Endodermal cell (in vitro differentiated cells): ENCODE measurements at places on chromosomes 3 and 15. TPM values are rescaled to one million over a fixed set of nuclear protein-coding genes. Genes with fewer than 3 reads are reported as not detected.

The TMCO5A gene
- total RNA-seq: not detected in 2 replicates

The NCBP2 gene
- total RNA-seq: 81.5 to 97.3 TPM (median 96.4 TPM) in 3 replicates

The WWTR1 gene
- 17.3 and 18.6 TPM in 2 replicates for total RNA-seq

The SI gene
- not detected in 2 replicates for total RNA-seq

The LSAMP gene
- 4.4 and 6.4 TPM in 2 replicates for total RNA-seq

The CDC25A gene
- 14.0 to 50.9 TPM (median 48.9 TPM) in 3 replicates for total RNA-seq

The ISLR gene
- 0.23 TPM in 1 of 3 replicates, not detected in the others for total RNA-seq

The ROPN1B gene
- not detected in 2 replicates for total RNA-seq

The ENTPD3 gene
- total RNA-seq: 0.22 to 0.29 TPM in 2 of 3 replicates, not detected in the other

The ADAMTS7 gene
- total RNA-seq: 42.5 to 71.0 TPM (median 67.1 TPM) in 3 replicates

The ZNF662 gene
- 1.3 and 1.8 TPM in 2 replicates for total RNA-seq

- no peak for DNase-seq
These were observed 94.3 kb downstream of the XRN1 start for GRCh38 chr3:142353571-142353970.

DNA sequence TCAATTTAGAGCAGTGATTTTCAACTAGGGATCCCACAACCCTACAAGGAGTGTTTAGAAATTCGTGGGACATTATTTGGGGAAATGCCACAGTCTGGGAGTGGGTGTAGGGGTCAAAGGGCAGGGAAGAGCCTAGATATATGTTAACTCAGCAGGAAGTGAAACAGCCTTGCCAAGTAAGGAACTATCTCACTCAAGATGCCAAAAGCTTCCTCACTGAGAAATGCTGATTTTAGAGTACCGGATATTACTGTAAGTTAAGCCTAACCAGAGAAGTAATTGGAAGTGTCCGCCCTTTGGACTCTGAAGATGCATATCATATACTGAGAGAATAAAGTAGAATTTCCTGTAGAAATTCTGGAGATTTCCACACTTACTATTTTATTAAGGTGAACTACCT, 158.6 kb downstream of the BBX start:
- DNase-seq: no peak

DNA sequence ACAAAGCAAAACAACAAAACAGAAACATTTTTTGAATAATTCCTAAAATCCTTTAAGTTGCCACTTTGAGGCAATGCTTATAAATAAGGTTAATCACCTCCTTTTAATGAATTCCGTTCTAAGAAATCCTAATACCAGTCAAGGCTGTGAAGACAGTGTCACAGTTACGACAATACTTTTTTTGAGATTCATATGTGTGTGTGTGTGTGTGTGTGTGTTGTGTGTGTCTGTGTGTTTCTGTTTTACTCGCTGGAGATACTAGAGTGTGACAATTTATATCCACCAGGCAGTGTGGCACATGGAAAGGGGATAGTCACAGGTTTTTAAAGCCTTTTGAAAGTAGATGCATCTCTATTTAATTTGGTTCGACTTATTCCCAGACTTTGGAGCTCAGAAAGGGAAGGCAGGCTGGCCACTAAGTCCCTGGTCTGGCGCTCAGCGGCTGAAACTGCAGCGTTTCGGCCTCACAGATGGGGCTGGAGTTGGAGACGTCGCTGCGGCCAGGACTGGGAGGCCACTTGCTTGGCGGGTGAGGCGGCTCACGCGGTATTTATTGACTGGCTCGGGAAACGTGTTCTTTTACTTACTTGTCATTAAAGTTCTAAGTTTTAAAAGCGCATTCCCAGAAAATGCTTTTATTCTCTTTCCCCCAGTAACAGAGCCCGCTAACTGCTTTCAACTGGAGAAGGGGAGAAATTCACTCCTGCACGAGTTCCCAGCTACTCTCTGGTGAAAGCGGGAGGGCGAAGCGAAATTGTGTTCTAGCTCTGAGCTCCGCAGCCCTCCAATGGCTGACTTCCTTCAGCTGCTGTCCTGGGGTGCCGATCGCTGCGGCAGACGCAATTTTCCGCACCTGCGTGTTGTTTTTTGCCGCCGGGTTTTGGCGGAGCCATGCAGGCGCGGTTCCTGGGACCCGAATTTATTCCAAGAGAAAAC, 13.7 kb downstream of the ZIC1 start:
- DNase-seq: peak; percentile 84

GRCh38 chr15:70793694-70794093, 30.3 kb upstream of the UACA start:
- no peak for DNase-seq

DNA sequence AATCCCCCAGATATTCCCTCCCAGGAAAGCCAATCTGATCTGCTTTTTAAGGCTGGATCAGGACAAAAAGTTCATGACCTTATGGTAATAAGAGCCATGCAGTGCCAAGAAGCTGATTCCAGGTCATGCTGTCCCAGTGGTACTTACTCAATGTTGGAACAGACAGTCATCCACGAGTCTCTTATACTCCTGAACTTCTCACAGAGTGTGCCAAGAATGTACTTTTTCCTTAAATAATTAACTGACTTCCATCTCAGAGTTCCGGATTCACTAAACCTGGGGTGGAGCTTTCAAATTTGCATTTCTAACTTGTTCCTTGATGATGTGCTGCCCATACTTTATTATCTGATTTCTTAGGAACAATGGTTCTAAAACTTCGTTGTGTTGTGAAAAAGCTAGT, 3.4 kb upstream of the P3H2 start:
- no peak for DNase-seq

GRCh38 chr3:47533996-47534454, 20.5 kb upstream of the ELP6 start:
- DNase-seq: no peak

GRCh38 chr3:71786551-71786950, 1.6 kb upstream of the PROK2 start:
- DNase-seq: no peak

GRCh38 chr15:69145694-69146492, 14.5 kb upstream of the GLCE start:
- no peak for DNase-seq

DNA sequence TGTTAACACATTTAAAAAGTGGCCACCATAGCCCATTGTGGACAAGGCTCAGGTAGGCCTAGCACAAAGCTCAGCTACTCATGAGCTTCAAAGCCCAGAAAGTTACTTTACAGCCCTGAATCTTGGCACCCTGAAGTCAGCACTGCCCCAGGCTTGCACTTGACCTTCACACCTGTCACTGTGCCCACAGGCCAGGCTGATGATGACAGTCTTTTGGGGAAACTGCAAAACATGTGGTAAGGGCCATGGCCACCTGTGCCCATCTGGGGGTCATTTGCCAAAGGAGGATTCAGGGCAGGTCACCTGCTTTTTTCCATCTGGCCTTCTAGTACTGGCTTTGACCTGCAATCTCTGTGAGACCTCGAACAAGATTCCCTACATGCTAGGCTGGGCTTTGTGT, 11.0 kb downstream of the CHDH start:
- no peak for DNase-seq

GRCh38 chr3:151093148-151093547, 7.7 kb downstream of the MED12L start:
- DNase-seq: peak; percentile 17

DNA sequence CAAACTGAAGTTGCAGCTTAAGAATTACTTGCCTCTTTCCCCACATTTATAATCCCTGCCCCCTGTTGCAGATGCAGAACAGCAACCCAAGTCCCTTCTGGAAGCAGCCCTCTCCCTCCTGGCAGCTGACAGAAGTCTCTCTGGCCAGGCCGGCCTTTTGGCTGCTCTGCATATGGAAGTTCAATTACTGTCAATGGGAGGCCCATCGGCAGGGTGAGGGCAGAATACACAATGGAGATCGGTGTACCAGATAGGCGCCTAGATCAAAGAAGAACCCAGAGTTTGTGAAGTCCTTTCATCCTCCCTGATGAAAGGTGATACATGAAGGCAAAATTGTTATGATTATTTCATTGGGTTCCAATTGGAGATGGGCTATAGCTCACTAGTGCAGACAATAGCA, 327.9 kb upstream of the CTNNB1 start:
- DNase-seq: peak; percentile 83

GRCh38 chr3:125062904-125063618, 7.3 kb upstream of the HEG1 start:
- peak; percentile 58 for DNase-seq

DNA sequence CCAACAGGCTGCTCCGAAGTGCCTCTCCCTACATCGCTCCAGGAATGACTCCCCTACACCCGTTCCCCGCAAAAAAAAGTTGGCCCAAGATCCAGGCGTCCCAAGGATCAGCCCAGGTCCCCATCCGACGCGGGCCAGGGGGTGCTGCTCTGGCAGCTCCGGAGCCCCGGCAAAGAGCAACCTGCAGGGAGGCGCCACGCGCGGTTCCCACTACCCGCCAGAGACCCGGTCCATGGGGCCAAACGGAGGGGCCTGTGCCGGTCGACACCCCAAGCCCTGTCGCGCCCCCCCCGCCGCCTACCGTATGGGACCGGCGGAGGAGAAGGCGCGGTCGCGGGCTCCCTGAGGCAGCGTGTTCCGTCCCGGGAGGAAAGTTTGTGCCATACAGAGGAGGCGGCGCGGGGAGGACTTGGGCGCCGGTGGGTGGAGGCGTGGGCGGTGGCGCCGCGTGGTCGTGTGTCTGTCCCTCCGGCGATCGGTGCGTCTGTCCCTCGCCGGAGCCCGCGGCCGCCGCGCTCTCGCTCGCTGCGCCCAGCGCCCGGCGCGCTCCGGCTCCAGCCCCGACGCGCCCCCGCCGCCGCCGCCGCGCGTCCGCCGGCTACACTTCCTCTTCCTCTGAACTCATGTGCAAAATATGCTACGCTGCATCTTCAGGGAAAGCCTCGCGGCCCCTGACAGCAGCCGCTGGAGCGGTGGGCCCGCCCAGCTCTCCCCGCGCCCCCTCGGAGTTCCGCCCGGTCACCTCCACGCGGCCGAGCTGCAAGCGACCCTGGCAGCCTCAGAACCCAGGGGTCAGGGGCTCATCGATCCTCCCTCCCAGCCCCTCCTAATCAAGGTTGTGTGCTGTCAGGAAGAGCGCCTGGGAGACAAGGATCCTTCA, at the start of gene RFTN1:
TSS of gene RFTN1 (minus strand) at position 559 of the 880 bp plus-strand sequence. CDS start 19,830 bp downstream, outside the sequence.
- DNase-seq: peak; percentile 77

- no peak for DNase-seq
These were observed 801.5 kb upstream of the EPHA6 start for GRCh38 chr3:96012939-96013338.

DNA sequence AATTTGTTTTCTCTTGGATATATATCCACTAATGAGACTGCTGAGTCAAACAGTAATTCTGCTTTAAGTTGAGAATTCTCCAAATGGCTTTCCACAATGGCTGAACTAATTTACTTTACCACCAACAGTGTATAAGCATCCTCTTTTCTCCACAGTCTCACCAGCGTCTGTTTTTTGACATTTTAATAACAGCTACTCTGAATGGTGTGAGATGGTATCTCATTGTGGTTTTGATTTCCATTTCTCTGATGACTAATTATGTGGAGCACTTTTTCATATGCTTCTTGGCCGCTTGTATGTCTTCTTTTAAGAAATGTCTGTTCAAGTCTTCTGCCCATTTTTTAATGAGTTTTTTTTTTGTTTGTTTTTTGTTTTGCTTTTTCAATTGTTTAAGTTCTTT, 206.2 kb downstream of the CTNNB1 start:
- no peak for DNase-seq

GRCh38 chr15:56371495-56372147, 6.4 kb downstream of the TEX9 start:
- DNase-seq: no peak

- DNase-seq: peak; percentile 78
These were observed 536 bp downstream of the ATP10A start for GRCh38 chr15:25862472-25863110.

DNA sequence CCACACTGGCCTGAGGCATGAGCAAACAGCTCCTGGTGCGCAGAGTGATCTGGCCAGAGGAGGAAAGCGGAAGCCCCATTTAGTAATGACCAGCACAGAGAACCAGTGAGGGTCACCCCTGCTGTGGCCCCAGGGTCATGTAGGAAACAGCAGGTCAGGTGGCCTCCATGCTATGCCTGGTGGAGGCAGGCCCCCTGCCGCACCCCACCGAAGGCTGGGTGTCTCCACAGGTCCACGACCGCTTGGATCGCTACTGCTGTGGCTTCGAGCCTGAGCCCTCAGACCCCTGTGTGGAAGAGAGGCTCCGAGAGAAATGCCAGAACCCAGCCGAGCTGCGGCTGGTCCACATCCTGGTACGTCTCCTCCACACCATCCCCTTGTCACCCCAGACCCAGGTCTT, 52.6 kb downstream of the POMGNT2 start:
- peak; percentile 34 for DNase-seq

DNA sequence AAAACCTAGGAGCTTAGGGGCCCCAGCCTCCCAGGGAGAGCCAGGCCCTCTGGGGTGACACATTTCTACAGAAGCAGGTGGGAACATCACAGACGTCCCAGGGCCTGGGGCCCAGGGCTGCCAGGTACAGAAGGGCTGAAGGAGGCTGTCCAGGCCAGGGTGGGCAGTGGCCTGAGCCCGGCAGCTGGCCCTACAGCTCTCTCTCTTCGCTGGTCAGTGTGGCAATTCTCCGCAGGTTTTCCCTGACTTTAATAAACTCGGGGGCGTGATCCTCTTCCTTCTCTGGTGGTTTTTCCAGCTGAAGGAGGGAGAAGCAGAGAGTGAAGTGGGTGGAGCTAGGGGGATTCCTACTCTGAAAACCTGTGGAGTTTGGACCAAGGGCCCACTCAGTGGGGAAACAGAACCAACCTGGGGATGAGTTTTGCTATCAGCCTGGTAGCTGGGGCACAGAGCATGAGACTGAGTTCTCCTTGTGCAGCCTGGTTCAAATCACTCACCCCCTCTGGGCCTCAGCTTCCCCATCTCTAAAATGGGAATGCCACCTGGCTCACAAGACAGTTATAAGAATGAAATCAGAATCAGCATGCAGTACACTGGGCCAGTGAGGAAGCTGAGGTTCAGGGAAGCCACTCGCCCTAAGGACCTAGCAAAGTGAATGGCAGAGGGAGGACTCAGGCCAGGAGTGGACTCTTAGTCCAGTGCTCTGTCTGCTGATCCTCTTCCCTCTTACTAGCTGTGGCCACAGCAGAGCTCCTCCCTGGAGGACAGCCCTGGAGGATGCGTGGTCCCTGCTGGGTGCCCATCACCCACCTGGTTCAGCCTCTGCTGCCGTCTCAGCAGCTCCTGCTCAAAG, 10.6 kb downstream of the FAM107A start:
- DNase-seq: no peak

- DNase-seq: no peak
These were observed 222.6 kb upstream of the NR2F2 start for GRCh38 chr15:96107916-96108315.

- no peak for DNase-seq
These were observed 74.4 kb downstream of the THRB start for GRCh38 chr3:24420224-24420623.

GRCh38 chr3:42638339-42638842, 15.1 kb upstream of the ZBTB47 start:
- DNase-seq: no peak

GRCh38 chr3:155619118-155619915, 125.6 kb downstream of the PLCH1 start:
- DNase-seq: peak; percentile 72

GRCh38 chr15:59222906-59223550, 16.4 kb downstream of the LDHAL6B start:
- no peak for DNase-seq

DNA sequence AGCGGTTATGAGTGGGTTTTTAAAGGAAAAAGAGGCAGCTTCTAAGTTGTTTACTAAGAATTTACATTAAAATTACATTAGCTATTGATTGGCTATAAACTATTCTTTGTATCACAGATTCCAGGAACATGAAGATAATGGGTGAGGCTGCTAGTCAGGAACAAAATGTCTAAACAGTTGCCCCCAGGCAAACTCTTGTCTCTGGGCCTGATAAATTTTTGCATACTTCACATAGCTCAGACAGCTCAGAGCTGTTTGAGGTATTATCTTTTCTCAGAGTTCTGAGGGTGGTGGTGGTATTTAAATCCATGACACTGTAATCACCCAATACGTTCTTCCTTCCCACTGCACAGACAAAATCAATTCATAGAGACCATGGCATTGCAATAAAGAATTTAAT, 2.1 kb upstream of the HACD2 start:
- DNase-seq: no peak
